ENCODE measurements at places on chromosomes 1 and 21.

DNA sequence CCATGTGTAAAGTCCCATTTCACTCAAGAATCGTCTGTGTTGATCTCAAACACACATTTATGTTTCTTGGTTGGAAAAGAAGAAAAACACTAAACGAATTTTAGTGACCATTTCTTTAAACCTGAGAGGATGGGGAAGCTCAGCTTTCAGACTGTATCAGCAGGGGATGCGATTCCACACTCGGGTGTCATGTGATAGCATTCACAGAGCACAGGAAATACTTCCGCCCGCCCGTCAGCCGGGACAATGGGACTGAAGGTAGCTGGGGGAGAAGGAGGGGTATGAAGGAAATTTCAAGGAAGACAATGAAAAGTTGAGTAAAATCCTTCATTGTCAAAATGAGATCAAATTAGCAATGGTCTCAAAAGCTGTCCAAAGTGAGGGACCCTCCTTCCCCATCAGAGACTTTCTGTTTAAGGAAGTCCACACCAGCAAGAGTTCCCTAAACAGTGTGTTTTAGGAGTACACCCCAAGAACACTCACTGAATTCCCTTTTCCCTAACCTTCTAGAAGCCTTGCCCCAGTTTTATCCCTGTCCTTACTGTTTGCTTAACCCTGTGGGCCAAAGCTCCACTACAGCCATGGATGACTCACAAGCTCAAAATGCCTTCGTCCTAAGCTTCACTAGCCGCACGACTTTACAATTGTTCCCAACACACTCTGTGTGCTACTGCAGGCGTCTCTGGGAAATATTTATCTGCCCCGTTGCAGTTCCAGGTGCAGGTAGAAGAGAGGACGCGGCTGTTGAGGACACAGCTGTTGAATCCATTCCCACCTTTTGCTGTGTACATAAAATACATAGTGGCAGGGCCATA, 51.4 kb upstream of the SIM2 start:
- DNase-seq, result no peak

- no peak for DNase-seq
These were observed 198.5 kb downstream of the RHOU start for GRCh38 chr1:228933753-228934152.

DNA sequence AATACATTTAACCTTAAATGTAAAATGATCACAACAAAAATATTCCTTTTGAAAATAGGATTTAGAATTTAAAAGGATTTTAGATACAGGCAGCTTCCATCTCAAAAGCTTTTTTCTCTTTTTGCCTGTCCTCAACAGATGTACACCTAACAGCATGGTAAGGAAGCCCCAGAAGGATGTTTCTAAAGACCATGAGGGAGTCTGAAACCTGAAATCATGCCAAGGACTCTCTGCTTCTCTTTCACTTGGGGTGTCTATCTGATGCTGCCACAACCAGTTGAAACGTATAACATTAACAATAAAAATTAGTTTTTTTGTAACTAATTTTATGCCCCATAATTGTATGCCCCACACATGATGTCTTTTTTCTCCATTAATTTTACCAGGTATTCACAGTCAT, 5.4 kb upstream of the ZNF281 start:
- no peak for DNase-seq

GRCh38 chr1:55048453-55049270, 9.3 kb downstream of the PCSK9 start:
- DNase-seq, result no peak

DNA sequence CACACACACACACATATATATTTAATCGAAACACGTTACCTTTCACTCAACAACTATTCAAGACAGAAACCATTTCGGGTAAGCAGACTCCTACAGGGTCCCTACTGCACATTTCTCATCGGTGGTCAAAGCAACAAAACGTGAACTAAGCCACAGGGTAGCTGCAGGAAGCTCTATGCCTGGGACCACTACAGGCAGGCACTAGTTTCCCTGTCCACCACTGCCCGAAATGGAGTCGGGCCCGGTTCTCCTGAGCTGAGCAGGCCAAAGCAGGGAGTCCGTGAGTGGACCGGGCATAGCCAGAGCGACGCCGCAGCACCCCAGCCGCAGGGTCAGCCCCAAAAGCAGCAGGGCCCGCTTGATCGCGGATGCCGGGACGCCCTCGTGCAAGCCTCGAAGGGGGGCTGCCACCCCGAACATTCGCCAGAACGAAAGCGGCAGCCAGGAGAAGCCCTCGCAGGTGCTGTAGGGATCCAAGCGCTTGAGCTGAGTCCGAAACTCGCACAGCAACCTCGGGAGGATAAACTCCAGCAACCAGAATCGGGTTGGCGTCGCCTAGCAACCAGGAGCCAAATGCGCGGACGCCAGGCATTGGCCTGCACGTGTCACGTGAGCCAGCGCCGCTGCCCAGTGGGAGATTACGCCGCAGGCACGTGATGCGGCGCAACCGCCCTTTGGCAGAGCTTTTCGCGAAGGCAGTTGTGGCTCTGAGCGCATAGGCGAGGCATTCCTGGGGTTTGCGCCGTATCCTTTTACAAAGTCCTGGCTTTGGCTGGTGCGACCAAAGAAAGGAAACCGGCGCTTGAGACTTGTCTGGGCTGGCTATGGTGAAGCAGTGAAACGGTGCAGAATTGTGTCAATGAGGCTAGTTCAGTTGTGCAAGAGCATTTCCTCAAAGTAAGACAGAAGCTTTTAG, 13.9 kb upstream of the DDI2 start:
- peak; percentile 98 for DNase-seq

DNA sequence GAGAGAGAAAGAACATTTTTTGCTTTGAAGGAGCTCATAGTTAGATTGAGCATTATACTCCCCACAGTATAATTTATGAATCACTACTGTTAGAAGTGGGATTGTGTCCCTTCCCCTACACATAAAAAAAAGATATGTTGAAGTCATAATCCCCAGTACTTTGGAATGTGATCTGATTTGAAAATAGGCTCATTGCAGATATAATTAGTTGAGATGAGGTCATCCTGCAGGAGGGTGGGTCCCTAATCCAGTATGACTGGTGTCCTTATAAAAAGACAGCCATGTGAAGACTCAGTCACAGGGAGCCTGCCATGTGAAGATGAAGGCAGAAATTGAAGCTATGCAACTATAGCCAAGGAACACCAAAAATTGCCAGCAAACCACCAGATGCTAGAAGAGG, 76.4 kb downstream of the TGFB2 start:
- no peak for DNase-seq

DNA sequence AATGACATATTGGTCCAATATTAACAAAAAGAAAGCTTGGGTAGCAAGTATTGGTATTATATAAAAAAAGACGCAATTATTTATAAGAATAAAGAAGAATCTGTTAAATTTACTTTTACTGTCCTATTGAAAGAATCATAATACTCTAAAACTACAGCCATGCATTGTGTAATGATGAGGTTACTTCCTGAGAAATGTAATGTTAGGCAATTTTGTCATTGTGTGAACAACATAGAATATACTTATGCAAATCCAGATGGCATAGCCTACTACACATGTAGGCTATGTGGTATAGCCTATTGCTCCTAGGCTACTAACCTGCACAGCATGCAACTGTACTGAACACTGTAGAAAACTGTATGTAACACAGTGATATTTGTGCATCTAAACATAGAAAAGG, 121.2 kb upstream of the PTGFR start:
- no peak for DNase-seq
